ENCODE measurements at places on chromosomes 1 and 21.

DNA sequence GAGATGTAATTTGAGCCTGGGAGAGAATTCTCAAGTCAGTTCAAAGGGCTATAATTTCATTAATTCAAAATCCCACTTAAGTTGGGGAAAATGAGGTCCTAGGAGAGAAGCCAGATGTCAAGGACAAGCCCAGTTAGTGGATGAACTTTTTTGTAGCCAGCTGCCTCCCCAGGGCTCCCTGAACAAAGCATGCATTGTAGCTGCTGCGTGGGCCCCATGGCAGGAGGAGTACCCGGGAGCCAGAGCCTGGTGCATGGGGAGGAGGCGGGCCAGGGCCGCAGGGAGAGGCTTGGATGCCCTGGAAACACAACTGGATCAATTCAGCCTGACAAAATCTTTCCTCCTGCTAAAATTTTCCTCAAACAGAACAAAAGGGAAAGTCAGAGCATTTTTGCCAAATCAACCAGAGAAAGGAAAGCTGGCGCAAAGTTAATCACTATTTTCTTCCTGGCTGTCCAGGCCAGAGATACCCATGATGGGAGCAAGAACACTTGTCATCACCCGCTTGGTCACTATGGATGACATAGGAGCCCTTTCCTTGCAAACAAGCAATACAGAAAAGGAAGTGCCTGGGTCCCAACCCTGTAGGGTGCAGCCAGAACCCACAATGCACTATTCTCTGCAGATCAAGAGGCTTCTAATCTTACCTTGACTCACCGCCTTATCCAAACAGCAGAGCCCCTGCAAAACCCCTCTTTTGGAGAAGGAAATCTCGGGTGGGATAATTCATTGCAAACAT, 248.1 kb upstream of the RAB4A start:
- DNase-seq: no peak

GRCh38 chr1:24955161-24955560, 25.1 kb upstream of the RUNX3 start:
- DNase-seq: peak; percentile 94

DNA sequence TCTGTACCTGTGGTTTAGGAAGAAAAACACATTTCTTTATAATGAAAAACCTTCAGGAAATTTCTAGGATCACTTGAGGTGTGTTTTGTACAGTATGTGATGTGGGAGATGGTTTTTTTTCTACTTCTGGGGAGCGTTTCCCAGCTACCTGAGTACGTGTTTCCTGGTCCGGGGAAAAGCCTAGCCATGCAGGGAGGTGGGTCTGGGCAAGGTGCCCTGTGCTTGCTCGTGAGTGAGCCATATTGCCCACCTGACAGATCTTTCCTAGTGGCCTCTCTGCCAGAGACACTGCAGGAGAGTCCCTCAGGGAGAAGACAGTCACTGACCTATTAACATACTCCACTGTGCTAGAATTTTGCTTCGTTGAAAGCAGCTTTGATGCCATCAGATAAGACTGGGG, 41.3 kb downstream of the TRPM2 start:
- no peak for DNase-seq

DNA sequence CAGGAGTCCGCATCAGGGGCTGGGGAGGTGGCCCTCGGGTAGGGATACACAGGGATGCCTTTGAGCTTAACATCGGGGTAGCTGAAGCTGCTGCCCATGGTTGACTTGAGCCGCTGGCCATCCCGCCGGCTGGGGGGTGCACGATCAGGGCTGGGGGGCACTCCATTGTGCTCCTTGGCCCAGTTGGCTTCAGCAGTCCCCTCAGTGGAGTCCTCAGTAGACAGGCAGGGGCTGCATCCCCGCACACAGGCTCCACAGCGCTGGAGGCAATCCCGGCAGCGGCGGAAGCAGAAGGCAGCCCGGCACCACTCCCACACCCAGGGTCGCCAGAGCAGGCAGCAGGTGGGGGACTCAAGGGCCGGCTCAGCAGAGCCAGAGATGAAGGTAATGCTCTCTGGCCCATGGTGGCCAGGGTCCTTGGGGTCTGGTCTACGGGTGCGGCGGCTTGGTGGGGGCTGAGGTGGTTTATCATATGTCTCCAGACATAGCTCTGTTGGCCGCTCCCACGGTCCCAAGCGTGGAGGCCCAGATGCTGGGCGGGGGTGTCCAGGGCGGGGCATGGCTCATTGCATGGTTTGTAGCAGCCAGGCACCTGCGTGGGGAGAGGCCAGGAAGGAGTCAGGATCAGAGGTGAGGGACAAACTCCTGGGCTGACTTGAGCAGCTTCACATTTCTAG, 8.3 kb downstream of the KDF1 start:
- DNase-seq: no peak

All from EL (cell line).